ENCODE measurements at places on chromosomes 2 and 18. TPM values are rescaled to one million over a fixed set of nuclear protein-coding genes. Genes with fewer than 3 reads are reported as not detected.

The EVA1A gene
- total RNA-seq: 10.3 TPM

The ALLC gene
- 8.1 TPM for total RNA-seq

The RAD51AP2 gene
- total RNA-seq: 22.7 TPM

The CDC42EP3 gene
- 50.6 TPM for total RNA-seq
